ENCODE measurements at places on chromosomes 13 and 19.

GRCh38 chr13:37406031-37406430, 192.5 kb downstream of the POSTN start:
- DNase-seq: no peak

DNA sequence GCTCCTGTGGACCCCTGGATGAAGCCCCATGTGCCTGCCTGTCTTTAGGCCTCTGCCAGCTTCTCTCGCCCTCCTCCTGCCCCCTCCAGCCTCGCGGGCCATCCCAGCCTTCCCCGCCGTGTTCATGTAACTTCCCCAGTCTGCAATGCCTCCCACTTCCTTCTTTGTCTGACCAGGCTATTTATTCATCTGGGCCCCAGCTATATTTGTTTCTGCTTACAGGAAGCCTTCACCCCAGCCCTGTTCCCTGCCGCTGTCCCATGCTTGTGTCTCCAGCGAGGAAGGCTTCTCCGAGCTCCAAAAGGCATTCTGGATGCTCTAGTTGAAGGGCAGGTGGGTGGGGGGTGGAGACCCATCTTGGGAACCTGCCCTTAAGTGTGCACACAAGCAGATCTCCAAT, 7.9 kb upstream of the C3 start:
- DNase-seq: no peak

DNA sequence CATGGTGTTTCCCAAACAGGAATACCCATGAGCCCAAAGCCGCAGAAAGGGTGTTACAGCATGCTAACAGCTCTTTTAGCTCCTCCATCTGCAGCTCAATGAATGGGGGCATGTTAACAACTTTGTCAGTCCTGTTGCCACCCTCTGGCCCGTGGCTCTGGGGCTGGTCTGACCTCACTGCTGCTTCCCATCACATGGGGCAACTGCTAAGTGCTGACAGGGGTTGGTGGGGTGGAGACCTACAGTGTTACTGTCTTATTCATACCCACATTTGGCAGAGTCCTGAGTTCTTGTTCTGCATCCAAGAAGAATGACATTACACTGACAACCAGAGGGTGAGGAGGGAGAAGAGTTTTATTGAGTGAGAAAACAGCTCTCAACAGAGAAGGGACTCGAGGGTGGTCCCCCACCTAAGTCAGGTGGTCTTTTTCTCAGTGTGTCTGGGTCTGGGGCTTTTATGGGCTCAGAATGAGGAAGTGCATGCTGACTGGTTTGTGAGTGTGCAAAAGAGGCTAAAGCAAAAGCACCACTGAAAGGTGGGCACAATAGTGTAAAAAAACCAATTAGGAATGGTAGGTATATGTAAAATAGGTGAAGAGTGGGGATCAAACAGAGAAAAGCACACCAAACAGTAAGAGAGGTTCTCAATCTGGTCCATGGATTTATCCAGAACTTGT, 1952.0 kb upstream of the PCDH20 start:
- no peak for DNase-seq

DNA sequence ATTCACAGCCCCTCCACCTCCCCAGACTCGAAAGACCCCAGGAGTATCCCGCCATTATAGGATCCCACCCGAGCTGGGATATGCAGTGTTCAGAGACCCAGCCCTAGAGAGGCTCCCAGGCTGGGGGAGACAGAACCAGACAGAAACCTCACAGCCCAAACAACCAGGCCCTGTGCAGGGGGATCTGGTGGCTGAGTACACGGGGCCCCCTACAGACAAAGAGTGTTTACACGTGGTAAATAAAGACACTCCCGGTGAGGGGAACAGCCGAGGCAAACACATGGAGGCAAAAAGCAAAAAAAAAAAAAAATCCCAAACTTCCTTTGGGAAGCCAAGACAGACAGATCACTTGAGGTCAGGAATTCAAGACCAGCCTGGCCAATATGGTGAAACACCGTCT, 25.1 kb downstream of the TINCR start:
- DNase-seq: no peak

- DNase-seq: no peak
Observed at GRCh38 chr13:112569821-112570220, 18.1 kb downstream of the TUBGCP3 start.

- DNase-seq: no peak
Observed at GRCh38 chr13:99289674-99290337, 17.4 kb downstream of the GPR183 start.

DNA sequence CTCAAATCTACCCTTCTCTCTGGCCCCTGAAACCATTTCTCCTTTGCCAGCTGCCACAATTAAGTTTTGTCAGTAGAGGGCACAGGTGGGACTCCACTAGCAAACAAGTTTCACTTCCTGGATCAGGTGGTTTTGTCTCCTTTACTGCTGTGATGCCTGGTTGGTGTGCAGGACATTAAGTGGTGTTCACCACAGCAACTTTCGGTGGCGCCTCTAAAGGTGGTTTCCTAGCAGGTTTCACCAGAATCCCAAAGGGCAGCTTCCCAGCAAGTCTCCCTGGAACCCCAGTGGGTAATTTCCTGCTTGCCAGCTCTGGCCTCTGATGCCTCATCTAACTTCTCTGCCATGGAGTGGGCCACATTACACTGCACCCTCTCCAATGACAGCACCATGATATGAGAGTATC, 16.6 kb downstream of the MED4 start:
- peak; percentile 42 for DNase-seq

DNA sequence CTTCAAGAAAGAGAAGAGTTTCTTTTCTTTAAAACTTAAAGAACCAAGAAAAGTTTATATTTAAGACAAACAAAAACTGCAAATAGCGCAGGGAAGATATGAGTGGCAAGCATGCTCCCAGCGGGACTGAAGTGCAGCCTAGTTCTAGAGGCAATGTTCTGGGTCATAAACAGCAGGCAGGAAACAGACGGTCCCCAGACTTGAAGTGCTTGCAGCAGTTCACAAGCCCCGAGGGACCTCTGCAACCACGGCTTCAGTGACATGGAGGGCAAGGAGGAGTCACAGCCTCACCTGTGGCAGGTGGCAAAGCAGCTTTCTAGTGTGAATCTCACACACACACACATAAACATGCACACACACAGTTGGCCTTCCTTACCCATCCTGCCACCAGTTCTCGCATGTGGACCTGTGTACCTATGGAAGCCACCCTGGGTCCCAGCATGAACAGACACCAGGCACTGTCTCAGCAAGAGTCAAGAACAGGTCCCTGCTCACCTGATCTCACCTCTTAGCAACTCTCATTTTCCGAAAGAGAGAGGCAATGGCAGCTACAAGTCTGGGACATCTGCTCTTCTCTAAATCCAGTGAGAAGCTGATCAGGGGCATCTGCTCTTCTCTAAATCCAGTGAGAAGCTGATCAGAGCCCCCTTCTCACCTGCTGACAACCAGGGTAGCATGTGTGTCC, 162.0 kb downstream of the EFNB2 start:
- no peak for DNase-seq
